Stimulated activated CD8-positive, alpha-beta memory T cell treated with anti-CD3 and anti-CD28 coated beads, Interleukin-12 subunit alpha, Interleukin-12 subunit beta, amount 100 ng/mL, for 4 hours (primary cell): ENCODE measurements at places on chromosomes 7 and 10.

DNA sequence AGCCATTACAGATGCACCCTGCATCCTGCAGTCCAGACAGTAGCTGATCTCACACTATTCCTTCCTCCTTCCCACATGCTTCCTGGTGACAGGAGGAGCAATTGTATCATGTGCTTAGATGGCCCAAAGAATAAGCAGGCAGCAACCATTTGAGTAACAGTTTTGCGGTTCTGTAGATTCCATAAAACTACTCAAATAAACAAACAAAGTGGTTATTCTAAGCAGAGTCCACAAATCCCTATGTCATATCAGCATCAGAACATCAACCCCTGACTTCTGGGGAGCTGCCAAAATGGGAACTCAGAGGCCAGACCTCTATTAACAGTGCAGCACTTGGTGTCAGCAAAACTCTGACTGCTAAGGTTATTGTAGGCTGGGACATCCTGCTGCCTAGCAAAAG lies 226.0 kb downstream of the SORCS1 start:
- no peak for DNase-seq

DNA sequence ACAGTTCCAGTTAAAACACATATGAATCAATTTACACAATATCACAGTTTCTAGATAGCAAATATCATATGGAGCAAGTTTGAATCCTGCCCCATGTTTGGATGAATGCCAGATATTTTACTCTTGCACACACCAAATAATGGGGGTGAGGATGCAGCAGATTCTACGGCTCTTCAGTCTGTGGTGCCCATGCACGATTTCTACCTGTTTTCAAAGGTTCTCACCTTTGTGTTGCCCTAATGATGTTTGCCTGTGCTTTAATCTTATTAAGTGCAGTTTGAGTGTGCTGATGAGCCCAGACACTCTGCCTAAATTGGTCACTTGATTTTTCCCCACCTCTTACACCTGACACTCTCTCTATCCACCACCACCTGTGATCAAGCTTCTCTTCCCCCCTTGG lies 119.6 kb downstream of the NPY start:
- DNase-seq: no peak

DNA sequence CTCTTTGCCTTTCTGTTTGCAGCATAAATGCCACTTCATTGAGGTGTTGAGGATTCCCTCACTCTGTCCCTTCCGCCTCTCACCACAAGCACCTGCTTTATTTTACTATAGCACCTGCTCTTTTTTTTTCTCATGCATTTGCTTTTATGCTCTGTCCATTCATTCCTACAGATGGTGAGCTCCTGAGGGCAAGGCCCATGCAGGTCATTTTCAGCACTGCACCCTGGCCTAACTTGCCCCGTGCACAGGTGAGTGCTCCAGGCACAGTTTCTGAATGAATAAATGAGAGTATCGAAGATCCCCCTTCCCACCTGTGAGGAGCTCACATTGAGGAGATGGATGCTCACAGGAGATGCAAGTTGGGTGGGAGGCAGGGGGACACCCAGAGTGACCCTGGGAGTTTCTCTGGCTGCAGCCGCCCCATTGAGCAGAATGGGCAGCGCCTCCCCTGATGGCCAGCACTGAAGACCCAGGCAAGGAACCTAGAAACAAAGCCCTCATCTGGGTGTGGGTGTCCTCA lies 1.2 kb upstream of the AKR1E2 start:
- DNase-seq: no peak

DNA sequence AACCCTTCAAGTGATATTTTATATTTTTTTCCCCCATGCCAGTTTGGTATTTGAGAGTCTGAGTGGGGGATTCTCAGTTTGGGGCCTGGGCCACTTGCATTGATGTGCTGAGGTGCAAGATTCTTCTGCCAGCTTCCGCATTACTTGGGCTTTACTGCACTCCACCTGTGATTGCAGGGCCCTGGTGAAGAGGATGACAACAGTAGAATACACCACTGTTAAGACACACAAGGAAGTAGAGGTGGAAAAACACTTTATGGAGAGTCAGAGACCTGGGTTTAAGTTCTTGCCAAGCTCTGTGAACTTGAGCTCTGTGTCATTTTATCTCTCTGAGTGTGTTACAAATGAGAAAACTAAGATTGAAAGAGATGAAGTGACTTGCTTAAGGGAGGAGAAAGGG lies 209.4 kb downstream of the LRMDA start:
- DNase-seq: no peak

DNA sequence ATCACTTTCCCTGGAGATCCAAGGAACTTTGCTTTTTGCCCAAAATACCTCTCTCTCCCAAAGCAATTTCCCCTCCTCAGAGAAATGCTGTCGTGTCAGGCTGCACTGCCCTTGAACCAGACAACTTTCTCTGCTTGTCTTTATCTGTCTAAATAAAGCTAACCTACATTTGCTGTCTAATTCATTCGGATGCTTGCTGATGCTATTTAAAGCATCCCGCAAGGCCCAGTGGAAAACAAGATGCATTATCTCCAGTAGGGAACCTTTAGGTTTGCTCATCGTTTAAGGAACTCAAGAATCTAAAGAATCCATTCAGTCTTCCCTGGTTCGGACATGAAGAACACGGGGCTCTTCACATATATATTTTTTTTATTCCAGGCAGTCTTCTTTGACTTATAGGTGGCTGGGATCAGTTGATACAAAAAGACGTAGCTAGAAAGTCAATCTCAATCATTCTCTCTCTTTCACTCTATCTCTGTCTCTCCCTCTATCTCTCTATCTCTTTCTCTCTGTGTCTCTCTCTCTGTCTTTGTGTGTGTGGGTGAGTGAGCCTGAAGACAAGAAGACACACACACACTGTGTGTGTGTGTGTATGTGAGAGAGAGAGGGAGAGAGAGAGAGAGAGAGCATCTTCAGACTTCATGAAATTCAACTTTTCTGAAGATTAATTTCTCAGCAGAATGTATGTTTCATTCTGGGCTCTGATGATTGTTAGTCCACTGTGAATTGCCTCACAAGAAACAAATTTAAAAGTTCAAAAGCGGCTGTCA lies 92.8 kb upstream of the MKLN1 start:
- DNase-seq: no peak

GRCh38 chr10:118753331-118754228 lies 1.2 kb downstream of the CACUL1 start:
- DNase-seq: no peak

DNA sequence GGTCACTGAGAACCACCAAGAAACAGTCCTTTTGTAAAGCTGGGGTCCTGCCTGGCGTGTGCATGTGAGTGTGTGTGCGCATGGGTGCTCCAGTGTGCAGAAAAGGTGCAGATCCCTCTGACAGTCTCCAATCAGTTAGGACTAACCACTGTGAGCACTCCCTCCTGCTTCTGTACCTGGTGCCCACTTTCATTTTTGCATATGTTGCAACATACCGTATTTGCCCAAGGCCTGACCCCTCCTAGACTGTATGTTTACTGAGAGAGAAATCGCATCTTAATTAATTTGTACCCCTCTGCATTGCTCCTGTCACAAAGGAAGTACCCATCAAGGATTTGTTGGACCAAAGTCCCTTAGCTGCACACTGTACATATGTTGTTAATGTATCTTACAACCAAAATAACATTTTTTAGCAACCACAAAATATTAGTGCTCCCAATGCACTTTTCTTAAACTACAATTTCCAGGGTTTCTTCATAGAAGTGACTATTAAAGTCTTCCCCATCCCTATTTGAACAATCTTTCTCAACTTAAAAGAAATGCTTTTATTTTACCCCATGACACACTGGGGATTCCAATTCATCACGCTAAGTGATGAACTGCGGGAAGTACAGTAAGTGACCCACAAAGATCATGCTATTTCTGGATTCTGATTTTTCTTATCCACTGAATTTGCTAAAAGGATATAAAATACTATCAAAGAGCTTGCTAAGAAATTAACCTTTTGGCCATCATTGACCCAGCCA lies 16.6 kb downstream of the PAXIP1 start:
- no peak for DNase-seq
